ENCODE measurements at places on chromosomes 2 and 18.

GRCh38 chr2:164792316-164793170 is 49.1 kb downstream of the COBLL1 start:
- DNase-seq = no peak

- DNase-seq = no peak
Measured at GRCh38 chr2:102310964-102311640, at the start of gene IL1RL1. IL1RL1 (plus strand) TSS chr2:102311563; CDS start chr2:102338265, 26,702 bp downstream.

- DNase-seq = no peak
Measured at GRCh38 chr2:38763228-38763627, 12.1 kb upstream of the SRSF7 start.

GRCh38 chr18:63236921-63237846 is 82.4 kb downstream of the BCL2 start:
- no peak for DNase-seq

DNA sequence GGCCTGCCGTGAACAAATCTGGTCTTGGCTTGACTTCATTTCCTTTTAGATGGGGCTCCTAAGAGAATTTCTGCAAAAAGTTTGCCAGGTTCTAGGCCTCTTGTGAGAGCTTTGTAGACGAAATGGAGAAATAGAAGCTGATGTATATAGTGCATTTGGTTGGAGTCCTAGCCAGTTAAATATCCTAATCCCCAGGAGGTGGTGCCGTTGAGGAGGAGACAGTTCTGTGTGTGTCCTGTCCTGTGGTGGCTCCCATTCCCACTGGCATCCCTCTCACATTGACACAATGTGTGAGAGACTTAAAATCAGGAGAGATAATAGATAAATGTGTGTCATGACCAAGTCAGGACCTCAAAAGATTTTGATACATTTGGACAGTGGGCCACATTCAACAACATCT is 34.6 kb upstream of the DNER start:
- DNase-seq = no peak

- no peak for DNase-seq
Measured at GRCh38 chr2:79604748-79605147, 91.9 kb downstream of the CTNNA2 start.

- no peak for DNase-seq
Measured at GRCh38 chr2:214492608-214493007, 81.8 kb downstream of the VWC2L start.

GRCh38 chr18:10515456-10515855 is 10.4 kb upstream of the NAPG start:
- no peak for DNase-seq

- no peak for DNase-seq
Measured at GRCh38 chr2:213148572-213149261, 2.7 kb downstream of the IKZF2 start.

GRCh38 chr2:55236992-55237543 is 4.6 kb downstream of the RPS27A start:
- no peak for DNase-seq

DNA sequence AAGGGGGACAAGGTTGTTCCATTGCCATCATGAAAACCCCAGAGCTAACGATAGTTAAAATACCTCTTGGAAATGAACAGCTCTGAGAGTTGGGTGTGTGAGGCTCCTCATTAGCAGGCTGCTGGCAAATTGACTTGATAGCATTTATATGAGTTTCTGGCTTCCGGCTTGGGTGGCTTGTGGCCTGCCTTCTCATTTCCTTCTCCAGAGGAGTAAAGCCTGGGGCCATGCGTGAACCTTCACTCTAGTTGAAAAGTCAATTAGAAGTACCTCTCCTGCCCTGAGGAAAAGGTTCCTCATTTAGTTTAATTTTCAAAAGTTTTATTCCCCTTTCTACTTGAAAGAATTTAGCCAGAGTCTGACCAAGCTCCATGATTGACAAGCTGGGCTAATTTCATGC is 67.1 kb downstream of the MGAT5 start:
- peak; percentile 19 for DNase-seq

DNA sequence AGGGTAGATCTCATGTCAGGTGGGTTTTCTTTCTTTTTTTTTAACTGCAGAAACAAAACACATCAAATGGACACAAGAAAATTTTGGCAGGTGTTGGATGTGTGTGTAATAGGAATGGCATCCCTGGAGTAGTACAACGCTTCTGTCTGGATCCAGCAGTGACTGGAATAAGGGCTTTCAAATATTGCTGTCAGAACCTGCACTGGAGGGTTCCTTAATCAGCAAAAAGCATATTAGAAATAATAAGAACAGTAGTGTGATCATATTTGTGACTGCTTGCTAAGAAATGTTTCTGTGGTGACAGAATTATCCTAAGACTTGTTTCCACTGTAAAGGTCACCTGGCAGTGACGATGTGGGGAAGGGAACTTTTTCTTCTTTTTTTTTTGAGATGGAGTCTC is 30.8 kb downstream of the CREG2 start:
- DNase-seq = no peak

GRCh38 chr18:55856229-55856628 is 268.2 kb upstream of the TCF4 start:
- no peak for DNase-seq

GRCh38 chr2:213202011-213202410 is 50.6 kb upstream of the IKZF2 start:
- no peak for DNase-seq

GRCh38 chr2:130327703-130328527 is 14.8 kb upstream of the IMP4 start:
- DNase-seq = no peak

All from stimulated activated CD4-positive, alpha-beta T cell treated with anti-CD3 and anti-CD28 coated beads, Interleukin-2, amount 100 ng/mL, for 4 hours (primary cell).